ENCODE measurements at places on chromosomes 7 and 10.

DNA sequence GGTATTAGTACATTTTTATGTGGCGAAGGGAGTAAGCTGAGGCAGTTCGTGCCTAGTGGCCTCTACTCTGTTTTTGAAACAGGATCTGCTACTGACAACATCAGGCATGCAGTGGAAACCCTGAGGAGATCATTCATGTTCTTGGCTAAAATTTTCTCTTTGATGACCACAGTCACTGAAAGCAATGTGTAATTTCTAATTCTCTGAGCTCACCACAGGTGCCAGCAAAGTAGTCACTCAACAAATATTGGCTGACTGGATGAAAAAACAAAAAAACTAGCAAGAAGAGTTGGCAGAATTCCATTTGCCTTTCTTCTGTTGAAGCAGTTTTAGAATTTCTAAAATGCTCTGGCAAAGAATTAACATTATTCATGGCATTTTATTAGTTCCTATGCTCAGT is 176.5 kb upstream of the KCTD7 start:
- DNase-seq, result no peak

- DNase-seq, result no peak
Observed at GRCh38 chr10:9450801-9451200, 1396.3 kb downstream of the GATA3 start.

DNA sequence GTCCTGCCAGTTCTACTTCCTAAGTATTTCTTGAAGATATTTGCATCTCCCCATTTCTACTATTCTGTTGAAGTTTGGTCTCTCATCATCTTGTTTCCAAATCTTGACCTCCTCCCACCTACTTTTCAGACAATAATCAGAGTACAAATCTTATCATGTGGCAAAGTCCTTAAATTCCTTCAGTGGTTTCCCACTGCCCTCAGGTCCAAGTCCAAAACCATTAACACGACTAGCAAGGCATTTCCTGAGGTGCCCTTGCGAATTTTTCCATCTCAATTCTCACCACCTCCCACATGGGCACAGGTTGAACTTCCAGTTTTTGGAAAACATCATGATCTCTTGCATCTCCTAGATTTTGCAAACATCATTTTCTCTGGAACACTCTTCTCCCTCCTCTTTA is 97.2 kb upstream of the CDK1 start:
- DNase-seq, result no peak

DNA sequence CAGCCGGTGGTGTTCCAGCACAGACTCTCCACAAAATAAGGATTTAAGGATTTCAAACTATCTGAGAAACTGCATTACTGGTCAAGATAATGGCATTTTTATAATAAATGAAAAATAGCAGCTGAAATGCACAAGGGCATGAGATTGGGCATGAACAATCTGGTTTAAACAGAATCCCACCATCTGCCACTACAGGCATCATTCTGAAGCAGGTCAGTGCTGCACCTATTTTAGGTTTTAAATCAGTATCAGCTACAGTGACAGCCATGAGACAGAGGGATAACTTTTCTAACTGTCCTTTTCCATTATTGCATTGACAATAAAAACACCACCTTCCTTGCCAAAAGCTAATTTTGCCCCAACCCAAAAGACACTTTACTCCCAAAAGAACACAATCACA is 186.8 kb downstream of the ETV1 start:
- DNase-seq, result no peak

DNA sequence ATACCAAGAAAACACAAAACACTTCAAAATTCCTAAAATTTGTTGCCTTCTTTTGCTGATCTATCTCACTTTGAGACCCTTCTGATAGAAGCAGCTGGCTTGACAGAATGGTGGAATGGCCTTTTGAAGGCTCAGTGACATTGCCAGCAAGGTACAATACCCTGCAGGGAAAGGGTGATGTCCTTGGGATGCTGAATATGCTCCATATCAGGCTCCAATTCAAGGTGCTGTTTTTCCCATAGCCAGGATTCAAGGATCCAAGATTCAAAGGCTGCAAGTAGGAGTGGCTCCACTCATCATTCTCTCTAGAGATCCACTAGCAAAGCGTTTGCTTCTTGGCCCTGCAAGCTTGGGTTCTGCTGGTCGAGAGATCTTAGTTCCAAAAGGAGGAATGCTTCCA is 120.4 kb downstream of the USP6NL start:
- DNase-seq, result no peak

DNA sequence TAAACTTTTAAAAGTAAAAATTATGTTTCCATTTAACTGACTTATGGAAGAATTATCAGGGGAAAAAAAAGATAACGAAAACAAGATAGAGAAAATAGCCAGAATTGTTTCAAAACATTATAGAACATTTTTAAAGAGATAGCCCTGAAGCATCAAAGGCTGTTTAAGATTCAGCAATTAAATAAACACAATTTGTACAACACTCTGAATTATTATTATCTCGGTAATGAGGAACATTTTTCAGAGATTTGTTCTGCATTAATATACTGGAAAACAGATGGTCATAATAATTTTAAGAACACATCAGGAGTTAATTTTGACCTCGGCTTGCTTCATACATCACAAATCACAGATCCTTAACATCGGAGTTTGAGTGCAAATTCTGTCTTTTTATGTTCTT is 643.8 kb downstream of the SORCS1 start:
- no peak for DNase-seq

DNA sequence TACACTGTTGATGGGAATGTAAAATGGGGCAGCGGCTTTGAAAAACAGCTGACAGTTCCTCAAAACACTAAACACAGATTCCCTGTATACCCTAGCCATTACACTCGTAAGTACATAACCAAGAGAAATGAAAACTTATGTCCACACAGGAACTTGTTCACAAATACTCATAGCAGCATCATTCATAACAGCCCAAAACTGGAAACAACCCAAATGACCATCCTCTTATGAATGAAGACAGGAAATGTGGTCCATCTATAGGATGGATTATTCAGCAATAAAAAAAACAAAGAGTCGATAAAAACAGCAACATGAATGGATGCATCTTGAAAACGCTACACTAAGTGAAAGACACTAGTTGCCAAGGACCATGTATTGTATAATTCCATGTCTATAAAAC is 23.7 kb downstream of the NMT2 start:
- DNase-seq, result no peak

DNA sequence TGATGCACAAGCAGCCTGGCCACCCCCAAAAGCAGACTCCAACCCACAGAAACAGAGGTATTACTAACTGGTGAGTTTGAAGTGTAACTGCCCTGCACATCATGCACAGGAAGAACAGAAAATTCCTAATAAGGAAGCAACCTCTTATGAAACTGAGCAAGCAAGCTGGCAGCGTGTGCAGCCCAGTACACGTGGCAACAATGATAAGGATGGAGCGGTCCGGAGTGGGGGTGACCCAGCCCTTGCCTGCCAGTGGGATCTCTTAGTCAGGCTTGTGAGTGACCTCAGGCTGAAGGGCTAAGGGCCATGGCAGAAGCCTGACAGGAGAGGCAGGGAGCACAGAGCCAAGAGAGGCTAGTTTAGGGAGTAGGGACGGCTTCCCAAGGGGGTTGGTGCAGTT is 22.1 kb upstream of the AOAH start:
- no peak for DNase-seq

- no peak for DNase-seq
Observed at GRCh38 chr7:121873289-121874194, 581 bp downstream of the PTPRZ1 start.

GRCh38 chr10:92689663-92690210 is at the start of gene HHEX:
Gene HHEX (plus strand): TSS chr10:92689955. CDS start chr10:92689987, 32 bp downstream.
- DNase-seq, result no peak

DNA sequence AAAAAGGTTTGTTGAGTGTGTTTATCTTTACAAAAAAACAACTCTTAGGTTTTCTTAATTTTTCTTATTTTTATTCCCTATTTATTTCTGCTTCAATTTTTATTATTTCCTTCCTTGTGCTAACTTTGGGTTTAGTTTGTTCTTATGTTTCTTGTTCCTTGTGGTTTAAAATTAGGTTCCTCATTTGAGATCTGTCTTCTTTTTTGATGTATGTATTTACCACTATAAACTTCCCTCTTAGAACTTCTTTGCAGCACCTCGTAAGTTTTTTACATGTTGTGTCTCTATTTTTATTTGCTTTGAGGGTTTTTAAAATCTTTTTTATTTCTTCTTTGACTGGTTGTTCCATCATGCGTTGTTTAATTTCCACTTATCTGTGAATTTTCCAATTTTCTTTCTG is 1217.1 kb upstream of the CELF2 start:
- DNase-seq, result no peak

GRCh38 chr10:73168465-73168803 is 515 bp downstream of the FAM149B1 start:
- DNase-seq, result no peak

DNA sequence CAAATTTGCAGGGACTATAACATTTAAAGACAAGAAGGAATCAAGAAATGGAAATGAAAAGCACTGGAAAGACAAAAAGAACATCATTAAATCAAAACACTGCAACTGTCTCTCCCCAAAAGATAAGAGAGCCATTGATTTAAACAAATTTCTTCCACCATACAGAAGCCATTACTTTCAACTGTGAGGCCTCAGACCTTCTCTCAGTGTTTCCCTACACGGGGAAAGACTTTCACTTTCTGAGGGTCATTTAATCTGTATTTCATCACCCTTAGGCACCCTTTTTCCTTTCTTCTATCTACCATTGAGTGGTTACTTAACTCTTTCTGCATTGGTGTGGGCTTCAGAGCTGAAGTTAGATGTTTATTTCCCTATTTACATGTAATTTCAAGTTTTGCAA is 47.5 kb downstream of the CCDC172 start:
- DNase-seq, result no peak

DNA sequence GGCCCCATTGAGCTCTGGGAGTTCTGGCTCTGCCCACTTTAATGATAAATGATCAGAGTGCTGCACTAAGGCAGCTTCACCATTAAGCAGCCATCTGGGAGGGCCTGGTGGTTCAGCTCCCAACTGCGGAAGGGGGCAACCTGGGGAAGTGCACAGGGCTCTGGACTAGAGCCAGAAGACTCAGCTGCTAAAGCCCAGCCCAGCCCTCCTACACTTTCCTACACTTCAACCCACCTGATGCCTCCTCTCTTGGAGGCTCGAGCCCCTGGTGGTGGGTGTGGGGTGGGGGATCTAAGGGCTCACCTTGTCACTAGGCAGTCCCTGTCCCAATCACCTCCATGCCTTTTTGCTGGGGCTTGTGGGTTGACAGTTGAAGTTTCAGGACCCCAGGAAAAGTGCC is 60.6 kb upstream of the ANTXRL start:
- DNase-seq, result no peak

GRCh38 chr7:75921479-75921878 is 6.5 kb downstream of the POR start:
- DNase-seq, result no peak

DNA sequence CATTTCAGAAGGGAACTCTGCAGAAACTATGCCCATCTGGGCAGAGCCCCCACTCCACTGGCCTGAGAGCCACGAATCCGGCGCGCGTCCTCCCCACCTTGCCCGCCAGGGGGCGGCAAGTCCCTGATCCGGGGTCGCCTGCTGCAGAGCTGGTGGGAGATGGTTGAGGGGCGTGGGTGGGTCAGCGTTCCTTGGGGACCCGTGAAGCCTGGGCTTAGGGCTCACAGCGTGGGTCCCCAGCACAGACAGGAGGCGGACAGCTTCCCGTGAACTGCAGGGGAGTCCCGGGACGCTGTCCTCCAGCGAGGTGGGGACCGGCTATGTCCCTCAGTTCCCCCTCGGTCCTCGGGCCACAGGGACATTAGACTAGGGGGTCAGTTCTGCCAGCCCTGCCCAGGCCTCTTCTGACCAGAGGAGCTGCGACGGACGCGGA is 585 bp upstream of the POP7 start:
- DNase-seq, result peak; percentile 75

GRCh38 chr7:7789551-7789988 is 71.2 kb upstream of the RPA3 start:
- DNase-seq, result no peak
